ENCODE measurements at places on chromosomes 3 and 15.

DNA sequence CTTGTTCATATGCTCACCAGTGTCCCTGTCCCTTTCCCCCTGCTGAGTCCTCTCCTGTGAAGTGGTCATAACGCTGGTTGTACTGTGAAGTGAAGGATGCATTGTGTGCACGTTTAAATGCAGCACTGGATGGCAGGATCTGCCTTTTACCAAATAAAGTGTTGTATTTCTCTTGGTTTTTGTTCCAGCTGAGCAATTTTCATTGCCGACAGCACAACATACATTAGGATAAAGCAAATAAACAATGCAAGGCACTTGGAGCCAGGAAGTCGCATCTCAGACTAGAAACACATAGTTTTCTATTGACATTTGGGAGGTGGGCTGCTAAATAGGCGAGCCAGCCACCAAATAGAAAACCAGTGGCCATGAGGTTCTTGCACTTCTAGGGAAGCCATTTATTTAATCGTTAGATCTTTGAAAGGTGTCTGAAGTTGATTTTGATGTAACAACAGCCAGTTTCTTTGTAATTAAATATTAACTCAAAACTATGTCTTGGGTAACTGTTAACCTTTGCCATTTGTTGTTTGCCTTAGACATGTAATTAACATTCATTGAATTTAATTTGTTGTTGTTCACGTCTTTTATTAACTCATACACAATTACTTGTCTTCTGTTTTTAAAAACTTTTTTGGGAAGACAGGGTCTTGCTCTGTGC, 185.3 kb downstream of the FNDC3B start:
- DNase-seq, result no peak

GRCh38 chr3:43187836-43188479, 82.1 kb upstream of the POMGNT2 start:
- DNase-seq, result no peak

GRCh38 chr15:58923284-58923683, 10.2 kb downstream of the SLTM start:
- no peak for DNase-seq

GRCh38 chr3:66314455-66314854, 93.7 kb downstream of the SLC25A26 start:
- DNase-seq, result no peak

DNA sequence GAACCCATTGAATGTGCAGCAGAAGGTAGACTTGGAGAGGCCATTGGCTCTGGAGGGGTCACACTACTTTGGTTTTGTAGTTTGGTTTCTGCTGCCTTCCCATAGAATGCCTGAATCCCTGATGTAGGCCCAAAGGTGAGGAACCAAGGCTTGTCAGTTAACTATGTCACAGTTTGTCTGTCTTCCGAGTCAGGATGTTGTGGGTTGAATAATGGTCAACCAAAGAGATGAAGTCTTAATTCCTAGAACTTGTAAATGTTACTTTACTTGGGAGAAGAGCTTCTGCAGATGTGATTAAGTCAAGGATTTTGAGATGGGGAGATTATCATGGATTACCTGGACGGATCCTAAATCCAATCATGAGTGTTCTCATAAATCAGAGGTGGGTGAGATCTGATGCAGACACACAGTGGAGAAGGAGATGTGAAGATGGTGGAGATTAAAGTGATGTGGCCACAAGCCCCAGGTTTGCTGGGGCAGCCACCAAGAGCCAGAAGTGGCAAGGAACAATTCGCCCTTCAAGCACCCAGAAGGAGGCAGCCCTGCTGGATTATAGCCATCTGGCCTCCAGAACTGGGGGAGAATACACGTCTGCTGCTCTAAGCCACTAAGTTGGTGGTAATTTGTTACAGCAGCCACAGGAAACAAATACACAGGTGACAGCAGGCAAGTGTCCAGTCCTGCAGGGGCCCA, 2.3 kb upstream of the CCR8 start:
- DNase-seq, result no peak

DNA sequence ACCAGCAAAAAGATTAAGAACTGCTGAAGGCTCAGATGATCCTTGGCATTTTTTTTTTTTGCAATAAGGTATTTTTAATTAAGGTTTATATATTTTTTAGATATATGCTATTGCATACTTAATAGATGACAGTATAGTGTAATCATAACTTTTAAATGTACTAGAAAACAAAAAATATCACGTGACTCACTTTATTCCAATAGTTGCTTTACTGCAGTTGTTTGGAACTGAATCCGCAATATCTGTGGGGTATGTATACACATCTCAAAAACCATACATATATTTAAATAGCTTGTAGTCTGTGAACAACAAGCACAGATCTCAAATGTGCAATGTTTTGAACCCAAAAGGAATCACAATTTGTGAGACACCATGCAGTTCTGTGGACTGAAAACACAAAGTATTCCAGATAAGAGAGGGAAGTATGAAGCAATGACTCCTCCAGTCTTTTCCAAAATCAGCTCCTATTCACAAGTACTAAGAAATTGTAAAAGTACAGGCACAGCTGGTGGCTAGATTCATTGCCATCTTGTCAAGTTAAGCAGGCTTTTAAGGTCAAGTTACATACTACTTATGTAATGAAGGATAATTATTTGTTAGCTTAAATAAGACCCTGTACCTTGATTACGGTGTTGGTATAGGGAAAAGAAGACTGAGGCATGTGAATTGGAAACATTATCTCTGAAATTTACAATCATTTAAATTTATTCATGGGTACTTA, 331.1 kb downstream of the TBC1D5 start:
- DNase-seq, result no peak

- peak; percentile 78 for DNase-seq
Measured at GRCh38 chr3:172550347-172550943, 27.2 kb upstream of the TNFSF10 start.

GRCh38 chr3:31693346-31693745, 160.6 kb downstream of the STT3B start:
- no peak for DNase-seq

- DNase-seq, result no peak
Measured at GRCh38 chr15:75697523-75697922, 15.1 kb downstream of the CSPG4 start.

DNA sequence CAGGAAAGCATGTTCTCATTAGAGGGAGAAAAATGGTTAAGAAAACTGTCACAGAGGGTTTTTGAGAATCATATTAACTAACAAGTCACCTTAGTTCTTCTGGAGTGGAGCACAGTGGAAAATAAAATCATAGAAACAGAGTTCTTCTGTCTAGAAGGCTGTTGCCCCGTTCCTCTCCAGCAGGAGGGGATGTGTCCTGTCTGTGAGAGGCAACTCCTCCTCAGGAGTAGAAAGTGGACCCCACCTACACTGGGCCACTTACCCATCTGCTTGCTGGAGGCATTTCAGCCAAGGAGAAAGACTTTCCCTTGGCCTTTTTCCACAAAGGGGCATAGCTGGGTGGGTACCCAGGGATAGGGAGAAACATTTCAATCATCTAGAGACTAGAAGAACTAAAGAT, 106.6 kb downstream of the SSR3 start:
- no peak for DNase-seq

GRCh38 chr3:161640181-161640580, 143.6 kb downstream of the OTOL1 start:
- no peak for DNase-seq
